ENCODE measurements at places on chromosomes 6 and 20. TPM values are rescaled to one million over a fixed set of nuclear protein-coding genes. Genes with fewer than 3 reads are reported as not detected.

DNA sequence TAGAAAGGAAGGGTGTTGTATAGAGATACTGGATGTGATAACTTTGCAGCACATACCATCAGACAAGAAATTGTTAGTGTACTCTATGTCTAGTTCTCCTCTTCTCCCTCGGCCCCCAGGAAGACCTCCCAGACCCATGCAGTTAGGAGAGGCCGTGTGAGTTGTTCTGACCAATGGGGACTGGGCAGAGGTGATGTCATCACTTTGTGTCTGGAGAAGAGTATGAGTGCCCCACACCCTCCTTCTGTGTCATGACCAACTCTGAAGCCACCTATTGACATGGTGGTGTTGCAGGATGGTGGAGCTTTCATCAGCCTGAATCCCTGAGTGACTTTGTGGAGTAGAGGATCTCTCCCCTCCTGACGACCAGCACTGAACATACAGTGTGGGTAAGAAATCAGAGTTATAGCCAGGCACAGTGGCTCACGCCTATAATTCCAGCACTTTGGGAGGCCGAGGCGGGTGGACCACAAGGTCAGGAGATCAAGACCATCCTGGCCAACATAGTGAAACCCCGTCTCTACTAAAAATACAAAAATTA is 72.2 kb downstream of the IPCEF1 start:
- no peak for DNase-seq

GRCh38 chr6:122422003-122422402 is 22.6 kb downstream of the HSF2 start:
- no peak for DNase-seq

GRCh38 chr6:108380876-108381275 is 86.0 kb downstream of the AFG1L start:
- no peak for DNase-seq

DNA sequence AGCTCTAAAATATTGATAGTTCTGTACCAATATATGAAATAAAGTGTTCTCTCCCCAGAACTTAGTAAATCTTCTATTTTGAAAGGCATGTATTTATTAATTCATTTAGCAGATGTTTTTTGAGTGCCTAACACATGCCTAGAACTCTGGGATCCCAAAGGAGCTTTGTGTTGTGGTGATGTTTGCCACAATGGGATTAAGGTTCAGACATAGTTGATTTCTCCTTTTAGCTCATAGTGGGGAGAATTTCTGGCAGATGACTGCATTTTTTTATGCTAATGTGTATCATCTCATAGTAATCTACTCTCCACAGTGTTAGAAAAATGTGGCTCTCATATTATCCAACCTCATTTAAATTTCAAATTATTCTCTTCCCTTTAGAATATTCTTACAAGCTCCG is 21.7 kb downstream of the MYB start:
- no peak for DNase-seq

Gene CLDN20
- not detected for polyA plus RNA-seq
